AG20443 (cell line): ENCODE measurements at places on chromosomes 4 and X.

- DNase-seq = peak; percentile 5
Measured at GRCh38 chrX:112527903-112528302, 151.8 kb downstream of the LHFPL1 start.

- DNase-seq = no peak
Measured at GRCh38 chrX:17616936-17617335, 120.4 kb upstream of the SCML1 start.

DNA sequence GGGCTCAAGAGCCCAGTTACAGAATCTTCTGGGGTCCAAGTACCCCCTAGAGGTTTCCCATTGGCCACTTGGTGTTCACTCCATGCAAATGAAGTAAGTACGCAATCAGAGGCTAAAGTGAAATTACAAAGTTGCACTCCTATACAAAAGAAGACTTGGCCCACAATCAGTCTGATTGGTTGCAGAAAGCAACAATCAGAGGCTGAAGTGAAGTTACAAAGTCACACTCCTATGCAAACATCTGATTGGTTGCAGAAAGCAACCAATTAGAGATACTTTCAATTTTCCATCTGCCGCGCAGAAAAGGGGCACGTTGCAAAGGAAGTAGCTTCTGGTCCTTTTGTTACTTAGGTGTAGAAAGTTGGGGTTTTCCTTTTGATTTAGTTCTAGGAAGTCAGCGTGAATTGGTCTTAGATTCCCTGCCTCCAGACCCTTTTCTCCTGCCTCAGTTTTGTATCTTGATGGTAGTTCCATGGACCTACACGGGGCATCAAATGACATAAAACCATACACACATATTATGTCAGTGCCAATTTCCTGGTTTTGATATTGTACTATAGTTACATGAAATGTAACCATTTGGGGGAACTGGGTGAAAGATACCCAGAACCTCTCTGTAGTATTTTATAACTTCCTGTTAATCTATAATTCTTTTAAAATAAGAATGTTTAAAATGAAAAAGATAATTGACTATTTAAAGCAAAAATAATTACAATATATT is 12.4 kb upstream of the PIN4 start:
- no peak for DNase-seq

DNA sequence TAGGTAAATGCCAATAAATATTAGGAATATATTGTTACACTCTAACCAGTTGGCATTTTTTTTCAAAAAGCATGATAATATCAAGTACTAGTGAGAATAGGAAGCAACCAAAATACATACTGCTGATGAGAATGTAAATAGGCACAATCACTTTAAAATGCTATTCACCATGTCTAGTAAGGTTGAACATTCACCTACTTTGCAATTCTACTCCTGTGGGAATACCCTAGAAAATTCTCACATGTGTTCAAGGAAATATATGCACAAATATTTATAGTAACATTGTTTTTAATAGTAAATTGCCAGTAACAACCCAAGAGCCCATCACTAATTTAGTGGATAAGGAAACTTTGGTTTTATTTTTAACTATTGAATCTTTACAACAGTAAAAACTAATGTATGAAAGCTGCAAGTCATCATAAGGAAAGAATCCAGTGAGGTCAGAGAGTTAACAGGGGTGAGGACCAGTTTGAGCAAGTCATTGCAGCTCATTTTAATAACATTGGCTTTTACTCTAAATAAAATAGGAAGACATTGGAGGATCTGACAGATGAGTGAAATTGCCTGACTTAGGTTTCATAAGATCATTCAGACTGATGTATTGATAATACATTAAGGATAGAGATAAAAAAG is 23.6 kb downstream of the FSTL5 start:
- DNase-seq = no peak

DNA sequence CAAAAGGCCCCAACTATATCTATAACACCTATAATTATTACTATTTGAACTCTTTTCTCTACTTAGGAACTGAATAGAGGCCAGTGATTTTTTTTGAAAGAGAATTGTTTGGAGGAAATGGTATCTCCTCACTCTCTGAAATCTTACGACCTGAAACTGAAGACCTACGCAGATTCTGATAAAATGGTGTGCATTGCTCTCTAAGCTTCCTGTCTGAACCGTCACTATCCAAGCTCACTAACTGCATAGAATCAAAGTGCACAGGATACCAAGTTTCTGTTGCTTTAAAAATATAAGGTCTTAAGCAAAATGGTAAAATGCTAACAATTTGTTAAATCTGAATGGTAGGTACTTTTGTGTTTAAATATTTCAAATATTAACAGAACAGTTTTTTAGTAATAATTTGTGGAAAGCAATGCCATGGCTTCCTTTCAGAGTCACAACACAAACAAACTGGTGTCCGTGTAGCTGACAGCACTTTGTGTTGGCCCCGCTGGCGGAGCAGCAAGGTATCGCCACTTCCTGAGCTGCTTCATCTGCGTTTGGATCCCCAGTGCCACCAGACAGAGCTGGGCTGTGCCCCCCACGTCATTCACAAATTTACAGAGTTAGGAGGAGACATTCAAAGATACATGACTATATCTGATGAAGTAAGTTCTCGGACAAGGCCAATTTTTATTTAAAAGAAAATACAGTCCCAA is 313.9 kb downstream of the FBXW7 start:
- no peak for DNase-seq

DNA sequence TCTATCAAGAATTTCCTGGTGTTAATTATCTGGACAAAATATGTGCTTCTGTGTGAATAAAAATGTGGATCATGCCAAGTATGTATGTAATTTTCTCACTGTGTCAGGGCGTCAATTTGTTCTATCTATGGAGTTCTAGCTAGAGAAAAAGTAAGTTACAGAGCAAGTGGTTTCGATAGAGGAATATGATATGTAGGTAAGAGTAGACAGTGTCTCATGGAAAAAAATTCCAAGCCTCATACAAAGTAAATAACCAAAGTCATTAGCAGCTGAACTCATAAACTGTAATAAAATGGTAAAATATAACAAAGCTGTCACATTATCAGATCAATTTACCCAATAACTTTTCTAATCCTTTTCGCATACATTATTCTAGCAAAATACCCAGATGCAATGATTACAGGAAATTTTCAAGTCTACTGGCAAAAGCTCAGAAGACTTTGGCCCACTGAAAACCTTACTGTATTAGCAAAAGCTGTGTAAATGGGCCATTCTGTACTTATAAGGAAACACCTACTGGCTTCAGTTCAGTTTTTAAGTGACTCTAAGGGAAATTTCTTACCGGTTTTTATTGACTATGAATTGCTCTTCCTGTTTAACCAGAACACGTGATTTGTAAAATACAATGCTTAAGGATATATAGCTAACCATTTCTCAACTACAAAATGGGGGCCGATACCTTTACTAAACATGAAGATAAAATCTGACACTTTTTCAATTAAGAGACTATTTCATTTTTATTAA is 121.0 kb upstream of the ARSJ start:
- no peak for DNase-seq
